ENCODE measurements at places on chromosomes 16 and 17. TPM values are rescaled to one million over a fixed set of nuclear protein-coding genes. Genes with fewer than 3 reads are reported as not detected.

The SLC47A1 gene
- total RNA-seq = 2.2 TPM

The LDHD gene
- 14.9 TPM for total RNA-seq

The NKD1 gene
- 4.5 TPM for total RNA-seq

- DNase-seq = no peak
These were observed 32.3 kb upstream of the TANC2 start for GRCh38 chr17:62933501-62934385.

The CLDN9 gene
- total RNA-seq = 0.60 TPM

DNA sequence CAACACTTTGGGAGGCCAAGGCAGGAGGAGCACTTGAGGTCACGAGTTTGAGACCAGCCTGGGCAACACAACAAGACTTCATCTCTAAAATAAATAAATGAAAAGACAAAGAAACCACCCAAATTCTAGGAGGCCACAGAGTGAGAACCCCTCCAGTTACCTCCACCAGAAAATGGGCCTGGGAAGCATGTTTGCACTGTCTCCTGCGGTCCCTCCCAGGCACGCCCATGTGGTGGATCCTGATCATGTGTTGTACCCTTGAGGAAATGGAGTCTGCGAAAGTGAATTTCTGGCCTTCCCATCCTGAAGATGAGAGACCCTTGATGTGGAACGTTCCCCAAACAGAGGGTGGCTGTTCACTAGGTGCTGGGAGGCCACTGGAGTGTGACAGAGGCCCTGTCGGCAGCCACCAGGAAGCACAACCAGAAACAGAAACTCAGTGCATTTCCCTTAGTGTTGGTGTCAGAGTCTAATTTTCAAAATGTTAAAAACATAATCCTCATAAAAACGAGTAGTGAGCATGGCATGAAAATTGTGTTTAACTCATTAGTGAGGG, 19.2 kb upstream of the USP22 start:
- DNase-seq = no peak

DNA sequence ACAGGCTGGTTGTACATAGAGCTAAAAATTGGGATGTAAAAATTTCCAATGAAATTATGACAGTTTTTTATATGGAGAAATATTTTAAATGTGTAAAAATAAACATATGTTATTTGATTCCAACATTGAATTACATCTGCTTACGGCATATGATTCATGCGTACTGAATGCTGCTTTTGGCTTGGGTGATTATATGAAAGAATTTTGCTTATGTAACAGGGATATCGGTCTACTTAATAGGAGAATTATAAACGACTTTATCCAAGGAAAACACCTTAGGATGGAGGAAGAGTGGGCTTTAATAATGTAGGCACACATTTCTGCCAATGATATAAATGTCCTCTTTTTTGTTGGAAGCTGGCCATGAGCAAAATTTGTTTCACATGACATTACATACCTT, 197.3 kb upstream of the GOT2 start:
- DNase-seq = no peak

- DNase-seq = no peak
These were observed 563 bp downstream of the ZCCHC14 start for GRCh38 chr16:87492291-87492630.

The NPIPB12 gene
- 39.8 TPM for total RNA-seq

The TEKT1 gene
- total RNA-seq = not detected

The OR4D1 gene
- total RNA-seq = 0.32 TPM

GRCh38 chr16:4461250-4462085, 13.0 kb downstream of the NMRAL1 start:
- DNase-seq = no peak

DNA sequence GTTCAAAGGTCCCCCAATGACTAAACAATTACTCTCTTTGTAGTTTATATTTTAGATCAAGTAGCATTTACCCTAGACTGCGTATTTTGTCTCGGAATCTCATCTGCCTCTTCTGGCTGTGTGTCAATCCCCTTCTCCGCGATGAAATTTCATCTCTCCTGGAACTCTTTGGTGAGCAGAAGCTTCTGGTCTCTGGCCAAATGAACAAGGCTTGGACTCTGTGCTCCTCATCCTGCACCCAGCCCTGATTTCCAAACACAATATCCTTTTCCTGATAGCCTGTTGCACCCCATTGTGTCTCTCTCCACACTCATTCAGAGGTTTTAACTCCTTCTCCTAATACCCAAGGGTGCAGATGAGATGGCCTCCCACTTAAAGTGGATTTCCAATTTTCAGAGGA, 609.4 kb upstream of the CDH5 start:
- no peak for DNase-seq

DNA sequence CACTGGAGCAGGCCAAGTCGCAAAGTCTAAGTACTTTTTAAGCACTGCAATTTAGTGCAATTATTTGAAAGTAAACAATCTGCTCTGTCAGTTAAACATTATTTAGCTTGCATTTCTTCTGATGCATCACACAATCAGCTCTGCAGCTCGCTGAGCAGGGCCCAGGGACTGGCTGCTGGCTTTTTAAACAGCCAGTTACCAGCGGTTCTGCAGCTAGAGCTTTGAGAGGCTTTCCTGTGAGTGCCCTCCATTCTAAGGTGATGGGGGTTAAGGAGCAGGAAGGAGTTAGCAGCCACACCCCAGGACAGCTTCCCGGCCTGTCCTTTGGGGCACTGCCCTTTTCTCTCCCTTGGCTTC, 154.3 kb downstream of the SALL1 start:
- no peak for DNase-seq

- DNase-seq = no peak
These were observed 15.9 kb downstream of the TMEM235 start for GRCh38 chr17:78247304-78247703.

- DNase-seq = no peak
These were observed 90.0 kb downstream of the CFDP1 start for GRCh38 chr16:75343286-75343685.

The PYY gene
- total RNA-seq = 0.42 TPM

The MRC2 gene
- 23.0 TPM for total RNA-seq

DNA sequence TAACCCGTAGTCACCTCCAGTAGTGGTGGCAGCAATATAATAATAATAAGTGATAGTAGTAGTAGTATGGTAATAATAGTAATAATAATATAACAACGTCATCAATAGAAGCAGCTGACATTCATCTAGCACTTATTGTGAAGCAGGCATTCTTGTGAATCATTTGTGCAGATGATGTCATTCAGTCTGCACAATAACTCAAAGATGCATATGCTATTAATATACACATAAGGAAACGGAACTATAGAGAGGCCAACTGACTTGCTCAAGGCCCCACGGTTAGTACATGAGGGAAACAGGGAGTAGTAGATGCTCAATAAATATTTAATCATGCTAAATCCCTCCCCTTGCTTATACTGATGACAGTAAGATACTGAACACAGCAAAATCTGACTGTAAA, 35.4 kb upstream of the GAN start:
- DNase-seq = no peak

DNA sequence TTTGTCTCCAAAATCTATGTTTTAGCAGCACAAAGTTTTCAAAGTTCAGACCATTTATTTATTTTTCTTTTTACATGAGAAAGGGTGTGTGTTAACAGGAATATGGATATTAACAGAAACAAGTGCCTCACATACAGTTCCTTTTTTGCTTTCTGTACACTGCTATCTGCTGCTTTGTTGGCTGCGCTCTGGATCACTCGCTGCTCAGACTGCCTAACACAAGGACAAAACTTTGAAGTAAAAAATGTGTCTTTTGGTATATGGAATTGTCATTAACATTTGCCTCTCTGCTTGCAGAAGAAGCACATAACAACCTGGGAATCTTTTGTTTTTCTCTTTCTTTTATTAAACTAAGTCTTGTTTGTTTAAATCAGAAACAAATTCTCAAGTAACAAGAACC, 262.8 kb downstream of the ZFHX3 start:
- no peak for DNase-seq

- DNase-seq = no peak
These were observed 44.1 kb upstream of the ACSF3 start for GRCh38 chr16:89049484-89050118.

DNA sequence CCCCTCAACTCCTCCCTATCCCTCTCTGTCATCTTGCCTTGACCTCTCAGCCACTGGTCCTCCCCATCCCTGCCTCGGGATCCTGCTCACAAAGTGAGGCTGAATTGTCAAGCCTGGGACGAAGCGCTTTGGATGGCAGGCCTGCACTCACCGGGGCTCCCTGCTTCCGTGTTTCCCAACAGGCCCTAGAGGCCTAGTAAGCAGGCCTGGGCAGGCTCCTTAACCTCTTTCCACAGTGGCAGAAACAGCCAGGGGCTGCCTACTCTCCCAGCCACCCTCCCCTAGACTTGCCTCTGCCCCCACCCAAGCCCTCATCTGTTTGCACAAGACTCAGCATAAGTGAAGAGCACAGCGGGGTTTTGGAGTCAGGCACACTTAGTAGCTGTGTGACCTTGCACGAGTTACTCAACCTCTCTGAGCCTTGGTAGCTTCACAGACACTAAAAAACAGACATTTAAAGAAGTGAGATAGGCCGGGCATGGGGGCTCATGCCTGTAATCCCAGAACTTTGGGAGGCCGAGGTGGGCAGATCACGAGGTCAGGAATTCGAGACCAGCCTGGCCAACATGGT, 5.0 kb upstream of the FADS6 start:
- no peak for DNase-seq

DNA sequence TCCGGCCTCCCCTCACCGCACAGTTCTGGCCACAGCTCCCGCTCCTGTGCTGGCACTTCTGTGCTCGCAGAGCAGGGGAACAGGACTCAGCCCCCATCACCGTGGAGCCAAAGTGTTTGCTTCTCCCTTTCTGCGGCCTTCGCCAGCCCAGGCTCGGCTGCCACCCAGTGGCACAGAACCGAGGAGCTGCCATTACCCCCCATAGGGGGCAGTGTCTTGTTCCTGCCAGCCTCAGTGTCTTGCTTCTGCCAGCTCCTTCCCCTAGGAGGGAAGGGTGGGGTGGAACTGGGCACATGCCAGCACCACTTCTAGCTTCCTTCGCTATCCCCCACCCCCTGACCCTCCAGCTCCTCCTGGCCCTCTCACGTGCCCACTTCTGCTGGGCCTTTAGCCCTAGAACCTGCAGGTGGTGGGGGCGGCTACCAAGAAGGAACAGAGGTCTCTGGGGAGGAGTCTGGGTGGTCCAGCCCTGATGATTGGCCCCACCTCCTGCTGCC, 645 bp upstream of the ELMO3 start:
- DNase-seq = no peak

- DNase-seq = peak; percentile 66
These were observed 230.3 kb downstream of the ENGASE start for GRCh38 chr17:79304884-79305283.

The PRAC2 gene
- total RNA-seq = not detected

The COX6A2 gene
- total RNA-seq = not detected

DNA sequence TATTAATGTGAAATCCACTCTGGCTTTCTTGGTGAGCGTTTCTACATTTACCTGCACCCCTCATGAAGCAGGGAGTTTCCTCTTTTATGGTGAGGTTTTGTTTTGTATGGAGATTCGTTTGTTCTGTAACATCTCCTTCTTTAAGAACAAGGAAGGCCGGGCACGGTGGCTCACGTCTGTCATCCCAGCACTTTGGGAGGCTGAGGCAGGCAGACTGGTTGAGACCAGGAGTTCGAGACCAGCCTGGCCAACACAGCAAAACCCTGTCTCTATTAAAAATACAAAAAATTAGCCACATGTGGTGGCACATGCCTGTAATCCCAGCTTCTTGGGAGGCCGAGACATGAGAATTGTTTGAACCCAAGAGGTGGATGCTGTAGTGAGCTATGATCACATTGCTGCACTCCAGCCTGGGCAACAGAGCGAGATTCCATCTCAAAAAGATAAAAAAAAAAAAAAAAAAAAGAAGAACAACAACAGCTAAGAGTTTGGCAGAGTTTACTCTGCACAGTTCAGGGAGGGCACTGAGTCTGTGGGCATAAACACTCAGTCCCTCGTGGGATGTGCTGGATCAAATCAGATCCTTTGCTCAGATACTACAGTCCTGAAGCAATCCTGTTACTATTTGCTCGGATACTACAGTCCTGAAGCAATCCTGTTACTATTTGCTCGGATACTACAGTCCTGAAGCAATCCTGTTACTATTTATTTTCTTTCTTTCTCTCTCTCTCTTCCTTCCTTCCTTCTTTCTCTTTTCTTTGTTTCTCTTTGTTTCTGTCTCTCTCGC, 28.9 kb downstream of the ADCY9 start:
- DNase-seq = peak; percentile 2

- no peak for DNase-seq
These were observed 178.4 kb downstream of the IRF8 start for GRCh38 chr16:86077243-86077940.

DNA sequence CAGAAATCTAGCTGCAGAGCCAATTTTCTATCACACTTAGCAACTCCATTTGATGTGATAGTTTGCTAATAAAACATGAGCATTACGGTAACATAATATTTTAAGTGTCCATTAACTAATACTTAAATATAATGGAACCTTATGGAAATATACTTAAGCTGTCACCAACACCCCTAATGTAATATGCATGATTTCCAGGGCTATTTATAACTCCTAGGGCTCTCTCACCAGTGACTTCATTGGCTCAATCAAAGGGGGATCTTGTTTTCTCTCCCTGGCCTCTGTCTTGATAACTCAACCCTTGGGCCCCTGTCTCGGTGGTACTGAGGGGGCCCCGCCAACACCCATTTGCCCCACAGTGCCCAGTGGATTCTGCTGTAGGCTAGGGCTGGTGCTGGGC, 170.4 kb downstream of the SALL1 start:
- no peak for DNase-seq

GRCh38 chr16:56747486-56748045, 17.6 kb downstream of the NUP93 start:
- DNase-seq = no peak

DNA sequence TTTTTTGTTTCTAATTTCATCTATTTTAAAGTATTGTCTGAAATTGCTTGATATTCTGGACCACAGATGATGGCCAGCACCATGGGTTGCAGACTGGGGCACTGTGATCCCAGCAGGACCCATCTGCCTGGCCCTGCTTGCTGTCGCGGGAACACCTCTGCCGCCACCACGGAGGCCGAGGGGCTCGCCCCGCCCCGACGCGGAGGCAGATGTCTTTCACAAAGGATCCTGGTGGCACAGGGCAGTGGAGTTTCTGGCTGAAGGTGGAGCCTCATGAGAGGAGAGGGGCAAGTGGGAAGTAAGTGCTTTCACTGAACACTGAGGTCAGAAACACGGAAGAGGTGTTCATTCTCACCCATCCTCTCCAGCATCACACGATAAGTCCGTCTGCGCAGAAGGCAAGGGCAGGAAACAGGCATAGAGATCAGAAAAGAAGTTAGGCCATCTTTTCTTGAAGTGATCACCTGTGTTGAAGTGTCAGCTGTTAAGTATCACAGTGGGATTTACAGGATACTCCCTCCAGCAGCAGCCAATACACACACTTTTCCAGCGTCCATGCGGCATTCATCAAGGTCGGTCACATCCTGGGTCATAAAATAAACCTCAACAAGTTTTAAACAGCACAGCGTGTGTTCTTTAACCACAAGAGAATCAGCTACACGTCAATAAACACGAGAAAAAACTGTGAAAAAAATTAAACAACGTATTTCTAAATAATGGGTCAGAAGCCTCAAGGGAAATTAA, 194.5 kb downstream of the RPTOR start:
- no peak for DNase-seq

The SYCE1L gene
- 5.8 TPM for total RNA-seq

GRCh38 chr17:27489045-27489715, 32.9 kb downstream of the KSR1 start:
- no peak for DNase-seq

GRCh38 chr16:72291121-72291520, 119.2 kb upstream of the PMFBP1 start:
- no peak for DNase-seq

The KRT27 gene
- not detected for total RNA-seq

The CCDC47 gene
- total RNA-seq = 85.3 TPM

The CDH16 gene
- not detected for total RNA-seq

The SREBF1 gene
- 69.9 TPM for total RNA-seq

Data from H1 (cell line).